ENCODE measurements at places on chromosomes 16 and 17. TPM values are rescaled to one million over a fixed set of nuclear protein-coding genes. Genes with fewer than 3 reads are reported as not detected.

DNA sequence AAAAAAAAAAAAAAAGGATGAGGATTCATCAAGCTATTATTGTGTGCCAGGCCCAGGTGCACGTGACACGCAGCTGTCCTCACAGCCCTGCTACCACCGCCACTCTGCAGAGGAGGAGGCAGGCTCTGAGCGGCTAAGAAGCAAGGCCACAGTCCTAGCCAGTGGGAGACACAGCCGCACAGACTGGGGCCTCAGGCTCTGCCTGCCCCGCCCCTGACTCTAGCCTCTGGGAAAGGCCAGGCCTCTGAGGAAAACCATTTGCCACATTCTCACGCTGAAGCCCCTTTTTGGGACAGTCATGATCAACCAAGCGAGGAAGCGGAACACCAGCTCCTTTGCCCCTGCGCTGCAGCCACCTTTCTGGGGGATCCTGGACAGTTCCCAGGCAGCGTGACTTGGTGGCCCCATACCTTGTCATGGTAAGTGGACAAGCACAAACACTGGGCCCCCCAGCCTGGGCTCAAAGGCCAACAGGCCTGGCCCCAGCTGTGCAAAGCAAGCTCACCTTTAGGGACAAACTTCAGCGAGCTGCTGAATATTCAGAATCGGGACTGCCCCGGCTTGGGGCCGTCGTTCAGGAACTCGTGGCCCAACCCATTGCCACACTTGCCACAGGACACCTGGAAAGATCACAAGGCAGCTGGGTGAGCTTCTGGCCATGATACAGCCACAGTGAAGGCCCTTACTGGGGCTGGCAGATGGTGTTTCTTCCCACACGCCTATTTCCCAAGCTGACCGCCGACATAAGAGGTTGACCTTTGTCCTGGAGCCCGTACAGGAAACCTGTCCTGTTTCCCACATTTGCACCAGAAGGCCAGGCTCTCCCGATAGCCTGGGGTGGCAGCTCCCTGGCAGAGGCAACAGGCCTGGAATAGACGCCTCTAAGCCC is 2.5 kb downstream of the MSRB1 start:
- no peak for DNase-seq

DNA sequence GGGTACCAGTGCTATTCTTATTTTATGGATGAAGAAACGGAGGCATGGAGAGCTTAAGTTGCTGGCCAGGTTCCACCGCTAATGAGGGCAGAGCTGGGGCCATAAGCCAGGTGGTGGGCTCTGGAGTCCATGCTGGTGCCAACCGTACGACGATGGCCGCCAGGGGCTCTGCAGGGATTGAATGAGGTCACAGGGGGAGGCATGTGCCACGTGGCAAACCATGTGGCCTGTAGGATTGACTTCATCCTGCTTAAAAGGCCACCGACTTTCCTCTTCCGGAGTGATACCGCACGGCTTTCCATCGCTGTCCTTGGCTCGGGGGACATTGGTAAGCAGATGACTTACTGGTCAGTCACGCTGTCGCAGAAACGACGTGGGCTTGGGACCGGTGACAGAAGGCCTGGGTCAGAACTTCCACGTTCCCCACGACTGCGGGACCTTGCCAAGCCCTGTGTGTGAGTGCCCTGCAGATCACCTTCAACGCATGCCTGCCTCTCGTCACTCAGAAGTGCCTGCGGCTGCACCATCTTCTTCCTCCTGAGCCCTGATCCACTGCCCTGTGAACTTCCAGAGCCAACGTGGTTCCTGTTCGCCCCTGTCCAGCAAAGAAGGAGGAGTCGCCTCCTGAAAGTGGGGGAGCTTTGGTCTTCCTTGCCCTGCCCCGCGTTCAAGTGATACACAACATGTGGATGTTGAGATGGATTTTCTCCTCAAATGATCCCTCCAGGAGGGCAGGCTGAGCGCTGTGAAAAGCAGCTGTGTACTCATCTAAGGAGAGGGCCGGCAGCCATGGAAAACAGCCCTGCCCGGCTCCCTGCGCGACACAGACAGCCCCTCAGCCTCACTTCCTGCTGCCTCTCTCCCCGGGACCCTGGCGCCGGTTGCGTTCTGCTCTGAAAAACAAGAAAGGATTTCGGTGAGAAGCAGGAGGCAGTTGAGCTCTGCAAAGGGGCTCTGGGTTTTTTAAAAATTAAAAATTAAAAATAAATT is 176.7 kb downstream of the C16orf95 start:
- DNase-seq = no peak

GAST gene
- total RNA-seq = not detected

GRCh38 chr17:61324950-61325349 is 74.7 kb upstream of the TBX2 start:
- no peak for DNase-seq

- peak; percentile 66 for DNase-seq
These were observed 806 bp upstream of the CYB561 start for GRCh38 chr17:63446753-63447470.

DNA sequence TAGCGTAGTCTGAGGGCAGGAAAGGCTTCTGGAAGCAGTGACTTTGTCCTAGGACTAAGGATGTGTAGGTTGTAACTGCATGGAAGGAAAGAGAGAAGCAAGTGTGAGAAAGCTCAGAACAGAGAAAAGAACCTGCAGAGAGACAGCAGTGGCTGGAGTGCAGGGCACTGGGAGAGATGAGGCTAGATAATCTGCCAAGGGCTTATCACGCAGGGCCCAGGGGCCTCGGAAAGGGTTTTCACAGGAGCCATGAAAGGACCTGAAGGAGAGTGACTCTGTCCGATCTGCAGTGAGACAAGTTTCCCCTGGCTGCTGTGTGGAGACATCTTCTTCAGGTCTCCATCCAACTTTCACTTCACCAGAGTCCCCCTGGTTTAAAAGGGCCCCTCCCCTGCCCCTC is 7.1 kb upstream of the SRCAP start:
- no peak for DNase-seq

DNA sequence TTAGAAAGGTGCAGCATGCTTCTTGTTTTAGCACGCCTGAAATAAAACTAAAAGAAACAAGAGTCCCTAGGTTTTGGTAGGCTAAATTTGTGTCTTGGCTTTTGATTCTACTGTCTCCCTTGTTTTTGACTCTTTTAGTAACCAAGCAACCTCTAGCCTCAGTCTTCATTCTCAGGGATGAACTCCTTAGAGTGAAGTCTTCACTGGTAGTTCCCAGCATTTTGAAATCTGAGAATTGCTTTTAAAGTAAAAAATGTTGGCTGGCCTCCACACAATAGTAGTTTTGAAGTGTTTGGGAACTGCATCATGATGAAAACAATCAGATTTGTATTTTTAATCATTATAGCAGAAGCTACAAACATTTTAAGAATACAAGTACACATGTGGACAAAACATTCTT is 6.1 kb upstream of the CDR2 start:
- DNase-seq = no peak

DNA sequence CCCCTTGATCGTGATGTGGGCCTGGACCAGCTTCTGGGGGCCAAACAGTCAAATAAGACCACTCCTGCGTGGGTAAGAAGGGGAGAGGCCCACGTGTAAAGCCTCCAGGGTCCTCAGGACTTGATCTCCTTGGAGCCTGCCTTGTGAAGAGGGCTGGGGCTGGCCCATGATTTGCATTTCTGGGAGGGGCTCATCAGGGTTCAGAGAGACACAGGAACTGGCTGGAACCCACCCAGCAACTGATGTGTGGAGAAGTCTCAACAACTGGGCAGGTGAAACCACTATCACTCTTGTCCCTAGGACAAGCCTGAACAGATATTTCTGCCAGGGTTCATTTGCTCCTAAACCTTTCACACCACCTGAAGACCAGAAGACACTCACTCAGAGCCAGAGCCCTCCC is 214.7 kb downstream of the ZNF423 start:
- DNase-seq = no peak

DNA sequence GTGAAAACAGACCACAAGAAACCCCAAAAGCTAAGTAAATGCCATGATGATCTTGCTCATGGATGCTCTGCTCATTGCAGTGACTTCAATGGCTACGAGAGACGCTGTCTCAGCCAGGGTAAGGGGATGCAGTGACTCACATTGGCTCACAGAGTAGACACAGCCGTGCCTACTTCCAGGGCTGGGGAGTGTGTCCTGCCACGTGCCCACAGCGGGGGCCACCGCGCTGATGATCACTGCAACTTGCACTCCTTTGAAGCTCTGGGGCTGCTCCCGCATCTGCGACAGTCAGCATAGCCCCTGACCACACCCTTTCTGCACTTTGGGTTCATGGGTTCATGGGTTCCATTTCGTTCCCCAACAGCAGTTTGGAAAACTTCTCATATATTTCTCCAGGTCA is 231.4 kb upstream of the RPL38 start:
- DNase-seq = no peak

DNA sequence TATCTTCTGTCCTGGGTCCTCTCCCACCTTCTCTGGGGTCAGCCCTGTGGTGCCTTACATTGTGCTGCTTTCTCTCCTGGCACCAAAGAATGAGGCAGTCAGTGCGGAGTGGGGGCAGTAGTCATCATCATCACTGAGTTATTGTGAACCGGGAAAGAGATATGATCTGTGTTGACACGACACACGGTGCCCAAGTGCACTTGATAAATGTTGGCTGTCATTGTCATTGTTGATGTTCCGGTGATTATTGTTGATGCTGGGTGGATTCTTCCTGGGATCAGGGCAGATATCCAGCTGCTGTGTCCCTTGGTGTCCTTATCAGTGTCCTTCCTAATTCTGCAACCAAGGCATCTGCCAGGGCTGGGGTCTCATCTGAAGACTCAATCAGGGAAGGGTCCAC is 121.7 kb downstream of the ABCC6 start:
- no peak for DNase-seq

DNA sequence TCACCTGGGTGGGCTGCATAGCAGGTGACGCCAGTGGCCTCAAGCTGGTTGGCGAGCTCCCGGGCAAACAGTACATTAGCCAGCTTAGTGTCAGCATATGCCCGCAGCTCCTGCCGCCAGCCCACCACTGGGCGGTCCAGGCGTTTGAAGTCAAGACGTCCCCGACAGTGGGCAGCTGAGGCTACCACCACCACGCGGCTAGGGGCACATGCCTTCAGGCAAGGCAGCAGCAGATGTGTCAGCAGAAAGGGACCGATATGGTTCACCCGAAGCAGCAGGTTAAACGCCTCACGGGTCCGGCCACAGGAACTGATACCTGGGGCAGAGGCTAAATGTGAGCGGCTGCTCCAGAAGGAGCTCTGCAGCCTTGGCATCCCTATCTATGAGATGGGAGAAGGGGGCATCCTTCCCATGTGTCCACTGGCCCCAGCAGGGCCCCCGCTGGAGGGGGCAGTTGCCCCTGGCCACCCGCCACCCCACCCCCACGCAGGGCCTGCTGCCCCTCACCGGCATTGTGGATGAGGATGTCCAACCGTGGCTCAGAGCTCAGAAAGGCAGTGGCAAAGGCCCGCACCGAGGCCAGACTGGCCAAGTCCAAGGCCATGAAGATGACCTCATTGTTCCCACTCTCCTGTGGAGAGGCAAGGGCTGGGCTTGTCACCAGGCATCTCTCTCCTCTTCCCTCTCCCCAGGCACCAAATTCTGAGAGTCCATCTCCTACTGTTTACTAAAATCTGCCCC is 1.7 kb downstream of the DHRS13 start:
- no peak for DNase-seq

DNA sequence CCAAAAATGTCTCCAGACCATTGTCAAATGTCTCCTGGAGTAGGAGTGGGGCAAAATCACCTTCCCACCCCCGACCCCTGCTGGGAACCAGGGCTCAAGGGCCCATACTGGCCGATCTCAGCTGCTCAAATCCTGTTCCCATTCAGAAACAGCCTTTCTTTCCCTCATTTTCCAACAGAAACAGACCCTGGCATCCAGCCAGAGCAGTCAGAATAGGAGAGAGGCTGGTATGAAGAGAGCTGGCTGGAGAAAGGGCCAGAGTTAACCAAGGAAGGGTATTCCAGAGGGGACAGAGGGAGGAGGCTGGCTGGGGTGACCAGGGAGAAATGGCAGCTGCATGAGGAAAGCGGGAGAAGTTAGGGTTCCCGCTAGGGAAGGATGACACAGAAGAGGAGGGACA is 199.1 kb downstream of the XYLT1 start:
- no peak for DNase-seq

IRX6 gene
- total RNA-seq = not detected

DNA sequence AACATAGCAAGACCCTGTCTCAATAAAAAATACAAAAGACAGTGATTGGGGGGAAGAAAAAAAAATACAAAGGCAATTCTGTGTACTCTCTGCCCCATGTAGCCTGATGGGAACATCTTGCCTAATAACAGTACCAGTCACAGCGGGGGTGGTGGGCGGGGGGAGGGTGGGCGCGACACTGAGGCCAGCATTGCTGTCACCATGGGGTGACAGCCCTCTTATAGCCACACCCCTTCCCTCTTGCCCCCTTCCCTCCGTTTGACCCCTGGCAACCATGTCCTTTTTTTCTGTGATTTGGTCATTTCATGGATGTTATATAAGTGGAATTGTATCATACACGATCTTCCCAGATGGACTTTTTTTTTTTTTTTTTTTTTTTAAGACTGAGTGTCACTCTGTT is 80.9 kb downstream of the DNAH17 start:
- no peak for DNase-seq

DNA sequence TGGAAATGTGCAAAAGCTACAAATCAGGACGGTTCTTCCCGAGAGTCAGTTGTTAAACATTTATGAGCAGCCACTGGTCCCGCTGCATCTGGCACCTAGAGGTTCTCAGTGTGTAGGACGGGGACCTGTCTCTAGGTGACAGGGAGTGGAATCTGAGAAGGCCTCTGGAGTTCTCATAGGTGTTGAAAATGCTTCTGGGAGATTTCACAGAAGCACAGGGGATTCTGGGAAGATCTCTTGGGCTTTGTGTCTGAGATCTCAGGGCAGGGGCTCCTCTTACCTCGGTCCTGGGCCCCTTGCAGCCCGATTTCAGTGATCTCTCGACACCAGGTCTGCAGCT is 8.9 kb downstream of the ALOX15 start:
- DNase-seq = no peak

OGFOD1 gene
- 45.0 TPM for total RNA-seq

- DNase-seq = no peak
These were observed 368.0 kb upstream of the RBFOX1 start for GRCh38 chr16:6964679-6965078.

DNA sequence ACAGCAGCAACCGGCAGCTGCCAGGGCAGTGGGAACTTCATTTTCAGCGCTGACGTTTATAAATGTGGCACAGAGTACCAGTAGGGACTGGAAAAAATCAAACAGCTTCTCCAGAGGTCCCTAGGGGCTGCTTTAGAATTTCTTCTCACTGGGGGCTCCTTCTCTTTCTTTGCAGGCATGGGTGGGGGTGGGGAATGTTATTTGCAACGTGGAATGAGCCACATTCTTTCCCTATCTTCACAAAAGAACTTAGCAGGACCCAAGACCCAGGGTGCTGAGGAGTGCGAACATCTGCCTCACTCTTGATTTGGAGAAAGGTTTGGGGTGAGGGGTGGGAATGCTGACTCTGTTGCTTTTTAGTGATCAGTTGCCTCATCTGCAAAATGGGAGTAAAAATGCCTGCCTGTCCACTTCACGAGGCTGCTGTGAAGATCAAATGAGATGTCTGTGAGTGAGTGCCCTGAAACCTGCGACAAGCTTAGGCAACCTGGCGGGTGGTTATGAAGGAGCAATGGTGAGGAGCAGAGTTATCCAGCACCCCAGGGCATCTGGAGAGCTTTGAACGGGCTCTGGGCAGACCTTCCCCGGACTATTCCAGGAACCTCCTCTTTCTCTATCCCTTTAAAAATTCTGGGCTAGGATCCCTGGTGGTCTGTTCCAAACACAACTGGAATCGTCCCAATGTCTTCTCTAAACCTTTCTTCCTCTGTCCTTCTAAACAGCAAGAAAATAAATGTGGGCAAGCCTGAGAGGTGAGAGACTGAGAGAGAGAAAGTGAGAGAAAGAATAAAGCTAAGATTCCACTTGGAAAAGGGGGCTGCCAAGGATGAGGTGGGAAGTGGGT is 10.7 kb upstream of the PIPOX start:
- DNase-seq = no peak
